ENCODE measurements at places on chromosomes 1 and 21. TPM values are rescaled to one million over a fixed set of nuclear protein-coding genes. Genes with fewer than 3 reads are reported as not detected.
A peak's percentile ranks its signal among the peaks of the same experiment; 100 is the strongest.

Gene LCE1C
- total RNA-seq, result not detected

DNA sequence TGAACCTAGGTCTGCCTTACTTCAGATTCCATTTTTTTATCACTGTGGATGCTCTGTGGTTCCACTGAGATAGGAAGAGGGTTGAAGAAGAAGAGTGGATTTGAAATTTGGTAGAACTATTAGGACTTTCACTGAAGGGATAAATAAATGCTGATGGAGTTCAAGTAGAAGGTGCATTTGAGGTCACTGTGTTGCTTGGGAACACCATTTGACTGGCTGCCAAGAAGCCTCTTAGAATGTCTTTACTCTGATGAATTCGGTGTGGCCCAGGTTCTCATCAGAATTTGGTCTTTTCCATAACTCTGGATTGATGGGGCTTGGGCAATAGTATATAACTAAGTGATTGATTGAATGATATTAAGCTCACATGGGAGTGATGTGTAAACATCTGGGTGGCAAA lies 11.9 kb downstream of the XPR1 start:
- peak; percentile 19 for DNase-seq

Gene OR13G1
- not detected for total RNA-seq

GRCh38 chr1:155007251-155007828 lies 4.7 kb downstream of the ZBTB7B start:
- no peak for DNase-seq

Gene SEMA4A
- 0.28 TPM for total RNA-seq

Gene SDC3
- total RNA-seq, result 13.1 TPM

DNA sequence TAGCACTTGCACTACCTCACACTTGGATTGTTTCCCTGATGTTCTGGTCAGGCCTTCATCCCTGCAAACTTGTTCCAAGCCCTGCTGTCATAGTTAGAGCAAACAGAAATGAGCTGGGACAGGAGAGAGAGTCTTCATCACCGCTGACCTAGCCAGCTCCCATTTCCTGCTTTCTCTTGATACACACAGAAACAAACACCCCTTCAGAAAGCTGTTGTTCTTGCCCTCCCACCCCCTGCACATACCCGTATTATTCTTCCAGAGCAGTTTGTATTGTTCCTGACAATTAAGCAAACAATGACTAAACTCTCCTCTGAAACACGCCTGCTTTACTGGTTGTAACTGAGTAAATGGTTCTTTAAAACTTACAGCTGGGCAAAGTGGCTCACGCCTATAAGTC lies 2.9 kb upstream of the SYT2 start:
- no peak for DNase-seq
